Right ventricle myocardium superior (tissue), 1 donor: ENCODE measurements at places on chromosomes 1 and 21.

- DNase-seq: no peak
Measured at GRCh38 chr1:67635055-67635809, 49.8 kb upstream of the GADD45A start.

DNA sequence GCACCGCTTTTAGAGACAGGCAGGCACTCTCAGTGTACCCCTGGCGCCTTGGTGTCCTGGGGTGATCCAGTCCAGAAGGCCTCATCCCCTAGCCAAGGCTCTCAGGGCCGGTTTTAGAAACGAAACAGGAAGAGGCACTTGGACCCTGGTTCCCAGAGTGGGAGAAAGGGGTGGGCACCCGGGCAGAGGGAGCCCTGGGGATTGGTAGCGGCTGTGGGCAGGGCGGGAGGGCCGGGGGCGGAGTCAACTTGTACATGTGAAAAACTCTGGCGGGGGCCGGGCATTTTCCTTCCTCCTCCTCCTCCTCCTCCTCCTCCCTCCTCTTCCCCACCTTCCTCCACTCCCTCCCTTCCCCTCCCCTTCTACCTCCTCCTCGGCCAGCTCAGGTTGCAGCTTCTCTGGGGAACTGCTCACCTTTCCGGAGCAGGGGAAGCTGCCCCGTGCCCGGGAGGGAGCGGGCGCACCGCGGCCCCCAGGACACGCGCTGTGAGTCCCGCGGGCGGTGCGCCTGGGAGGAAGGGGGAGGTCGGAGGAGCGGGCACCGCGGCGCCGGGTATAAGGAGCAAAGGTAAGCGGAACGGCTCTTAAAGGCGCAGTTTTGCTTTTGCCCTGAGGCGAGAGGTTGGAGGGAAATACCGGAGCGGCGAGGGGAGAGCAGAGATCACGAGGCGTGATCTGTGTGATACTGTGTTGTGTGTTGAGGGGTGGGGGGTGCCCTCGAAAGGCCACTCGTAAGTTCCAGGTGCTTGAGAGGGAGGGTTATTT lies at the start of gene CDK18:
Gene CDK18, plus strand, starts transcription at position 359 of the 765 bp plus-strand sequence. CDS start 18,499 bp downstream, outside the sequence.
- peak; percentile 90 for DNase-seq

GRCh38 chr1:230307213-230307612 lies 118.9 kb downstream of the PGBD5 start:
- no peak for DNase-seq

GRCh38 chr1:214372092-214372491 lies 91.1 kb downstream of the SMYD2 start:
- no peak for DNase-seq

DNA sequence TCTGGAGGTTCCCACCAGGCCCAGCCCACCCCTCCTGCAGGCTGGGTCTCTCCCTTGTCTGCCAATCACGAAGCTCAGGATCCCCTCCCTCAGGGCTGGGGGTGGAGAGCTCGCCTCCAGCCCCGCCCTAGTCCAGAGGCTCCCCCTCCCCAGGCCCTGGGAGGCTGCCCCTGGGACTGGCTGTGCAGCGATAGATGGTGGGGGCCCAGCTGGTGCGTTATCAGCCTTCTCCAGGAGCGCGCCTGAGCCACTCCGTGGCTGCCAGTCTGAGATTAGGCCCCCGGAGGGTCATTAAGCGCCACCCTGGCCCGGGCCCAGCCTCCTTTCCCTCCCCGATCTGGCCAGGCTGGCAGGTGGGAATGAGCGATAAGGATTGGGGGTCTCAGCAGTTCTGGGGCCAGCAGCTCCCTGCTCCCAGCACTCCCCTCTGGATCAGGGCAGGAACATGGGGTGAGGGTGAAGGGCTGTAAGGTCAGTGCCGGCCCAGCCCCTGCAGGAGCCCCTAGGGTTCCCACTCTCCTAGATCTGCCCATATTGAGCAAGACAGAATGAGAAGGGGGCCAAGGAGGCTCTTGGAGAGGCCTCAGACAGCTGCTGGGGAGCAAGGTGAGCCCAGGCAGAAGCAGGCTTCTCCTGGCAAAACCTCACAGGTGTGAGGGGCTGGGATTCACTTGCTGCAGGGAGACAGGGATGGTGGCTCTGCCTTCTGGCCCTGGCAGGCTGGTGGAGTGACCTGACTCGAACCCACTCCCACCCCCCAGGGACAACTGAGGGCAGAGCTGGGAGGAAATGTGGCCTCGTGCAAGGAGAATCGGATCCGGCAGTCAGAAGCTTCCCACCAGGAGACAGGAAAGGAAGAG lies 8.5 kb downstream of the PDZK1IP1 start:
- no peak for DNase-seq

DNA sequence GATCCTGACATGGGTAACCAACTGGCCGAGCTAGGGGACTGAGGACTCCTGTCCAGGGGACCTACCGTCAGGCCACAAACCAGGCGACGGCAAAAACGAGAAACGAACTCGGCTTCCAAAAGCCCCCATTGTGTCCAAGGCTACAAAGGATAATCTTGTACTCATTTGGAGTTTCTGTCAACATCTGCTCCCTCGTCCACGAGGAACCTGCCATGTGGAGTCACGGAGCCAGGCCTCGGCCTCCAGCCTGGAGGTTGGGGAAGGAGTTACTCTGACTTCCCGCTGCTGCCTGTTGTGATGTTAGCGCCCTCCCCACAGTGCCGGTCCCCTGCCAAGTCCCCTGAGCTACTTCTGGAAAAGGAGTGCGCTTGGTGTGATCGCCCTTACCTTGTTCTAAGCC lies 7.3 kb downstream of the KRTAP10-1 start:
- no peak for DNase-seq

DNA sequence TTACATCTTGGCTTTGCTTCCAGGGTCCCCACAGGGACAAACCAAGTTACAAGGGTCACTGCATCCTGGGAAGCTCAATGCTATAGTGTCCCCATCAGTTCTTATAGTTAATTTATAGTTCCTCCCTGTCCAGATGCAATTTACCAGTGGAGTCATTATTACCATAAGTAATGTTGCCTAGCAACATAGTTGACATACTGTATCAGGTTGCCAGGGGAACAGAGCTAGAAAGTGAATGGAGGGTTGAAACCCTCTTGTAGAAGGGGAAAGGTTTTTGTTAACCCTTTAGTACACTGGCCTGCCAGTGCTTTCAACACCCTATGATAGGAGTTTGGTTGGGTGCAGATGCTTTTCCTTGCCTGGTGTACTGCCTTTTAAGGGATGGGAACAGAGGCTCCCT lies 34.3 kb upstream of the TTC4 start:
- no peak for DNase-seq

- no peak for DNase-seq
Measured at GRCh38 chr1:87760155-87760554, 431.5 kb downstream of the LMO4 start.

- no peak for DNase-seq
Measured at GRCh38 chr1:232952514-232953499, 2.4 kb downstream of the NTPCR start.

DNA sequence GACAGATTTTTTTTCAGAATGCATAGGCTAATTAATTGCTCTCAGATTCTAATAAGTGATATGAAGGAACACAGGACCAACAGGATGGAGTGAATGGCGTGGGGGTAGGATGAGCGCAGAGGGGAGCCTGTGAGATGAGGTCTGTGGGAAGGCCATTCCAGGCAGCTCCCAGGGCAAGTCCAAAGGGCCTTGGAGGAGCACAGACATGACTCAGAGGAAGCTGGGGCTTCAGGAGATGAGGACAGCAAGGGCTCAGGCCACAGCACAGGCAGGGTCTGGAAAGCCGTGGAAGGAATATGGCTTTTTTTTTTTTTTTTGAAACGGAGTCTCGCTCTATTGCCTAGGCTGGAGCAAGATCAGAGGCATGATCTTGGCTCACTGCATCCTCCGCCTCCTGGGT lies 35.1 kb downstream of the FMN2 start:
- DNase-seq: no peak

DNA sequence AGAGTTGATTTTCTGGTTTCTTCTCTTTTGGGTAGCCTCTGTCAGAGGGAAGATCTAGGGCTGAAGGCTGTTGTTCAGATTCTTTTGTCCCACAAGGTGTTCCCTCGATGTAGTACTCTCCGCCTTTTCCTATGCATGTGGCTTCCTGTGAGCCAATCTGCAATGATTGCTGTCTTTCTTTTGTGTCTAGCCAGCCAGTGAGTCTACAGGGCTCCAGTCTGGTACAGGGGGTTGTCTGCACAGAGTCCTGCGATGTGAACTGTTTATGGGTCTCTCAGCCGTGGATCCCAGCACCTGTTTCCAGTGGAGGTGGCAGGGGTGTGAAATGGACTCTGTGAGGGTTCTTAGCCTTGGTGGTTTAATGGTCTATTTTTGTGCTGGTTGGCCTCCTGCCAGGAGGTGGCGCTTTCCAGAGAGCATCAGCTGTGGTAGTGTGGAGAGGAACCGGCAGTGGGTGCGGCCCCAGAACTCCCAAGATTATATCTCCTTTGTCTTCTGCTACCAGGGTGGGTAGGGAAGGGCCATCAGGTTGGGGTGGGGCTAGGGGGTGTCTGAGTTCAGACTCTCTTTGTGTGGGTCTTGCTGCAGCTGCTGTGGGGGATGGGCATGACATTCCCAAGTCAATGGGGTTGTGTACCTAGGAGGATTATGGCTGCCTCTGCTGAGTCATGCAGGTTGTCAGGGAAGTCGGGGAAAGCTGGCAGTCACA lies 81.3 kb upstream of the C21orf91 start:
- DNase-seq: peak; percentile 57

DNA sequence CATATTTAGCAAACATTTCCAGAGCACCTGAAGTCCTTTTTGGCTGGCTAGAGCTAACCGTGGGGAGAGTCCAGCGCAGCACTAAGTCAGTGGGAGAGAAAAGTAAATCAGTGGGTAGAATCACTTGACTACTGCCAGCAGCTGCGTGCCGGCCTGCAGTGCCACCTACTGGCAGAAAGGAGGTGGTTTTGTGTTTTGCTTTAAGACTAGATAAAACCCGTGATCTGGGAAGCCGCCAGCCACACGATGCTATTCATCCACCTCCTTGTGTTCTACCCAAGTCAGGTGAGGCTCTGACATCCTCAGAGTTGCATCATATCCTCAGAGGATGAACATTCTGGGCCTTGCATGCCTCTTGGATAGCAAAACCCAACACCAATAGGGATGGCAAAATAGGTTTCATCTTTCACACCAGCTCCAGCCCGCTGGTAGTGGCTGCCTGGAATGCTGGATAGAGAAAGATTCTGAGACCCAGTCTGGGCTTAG lies 14.1 kb upstream of the HEYL start:
- DNase-seq: peak; percentile 87

GRCh38 chr1:227521782-227522181 lies 41.6 kb upstream of the ZNF678 start:
- DNase-seq: no peak

- no peak for DNase-seq
Measured at GRCh38 chr1:8939000-8939265, 6.7 kb upstream of the CA6 start.

- no peak for DNase-seq
Measured at GRCh38 chr1:198443365-198444233, 96.9 kb downstream of the ATP6V1G3 start.

GRCh38 chr1:184210031-184210430 lies 158.5 kb downstream of the TSEN15 start:
- no peak for DNase-seq

- DNase-seq: no peak
Measured at GRCh38 chr1:107480548-107481415, 339.9 kb downstream of the NTNG1 start.

GRCh38 chr1:166432655-166433054 lies 265.9 kb upstream of the FAM78B start:
- DNase-seq: no peak

- no peak for DNase-seq
Measured at GRCh38 chr1:31814631-31815306, 1.1 kb downstream of the SPOCD1 start.

GRCh38 chr1:38502758-38503157 lies 356.8 kb downstream of the RRAGC start:
- no peak for DNase-seq

GRCh38 chr21:44710294-44710665 lies 1.1 kb downstream of the TSPEAR start:
- DNase-seq: no peak

DNA sequence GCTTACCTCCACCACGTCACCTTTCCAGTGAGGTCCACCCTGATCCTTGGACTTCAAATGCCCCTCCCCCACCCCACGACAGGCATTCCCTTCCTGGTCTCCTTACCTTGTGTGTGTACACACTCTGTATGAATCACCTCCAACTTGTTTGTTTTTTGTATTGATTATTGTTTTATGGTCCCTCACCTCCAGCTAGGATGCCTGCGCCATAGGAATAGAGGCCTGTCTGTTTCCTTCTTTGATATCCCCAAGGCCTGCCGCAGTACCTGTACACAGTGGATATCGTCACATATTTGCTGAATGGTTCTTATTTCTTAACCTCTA lies 219.6 kb upstream of the POU3F1 start:
- DNase-seq: no peak

GRCh38 chr1:30881319-30882181 lies 27.0 kb downstream of the SDC3 start:
- DNase-seq: no peak

GRCh38 chr1:193185901-193186731 lies at the start of gene B3GALT2:
Gene B3GALT2 (minus strand): TSS chr1:193186613. CDS start chr1:193181562, 5,051 bp downstream.
- no peak for DNase-seq

GRCh38 chr1:115507901-115508300 lies 133.9 kb upstream of the VANGL1 start:
- no peak for DNase-seq

DNA sequence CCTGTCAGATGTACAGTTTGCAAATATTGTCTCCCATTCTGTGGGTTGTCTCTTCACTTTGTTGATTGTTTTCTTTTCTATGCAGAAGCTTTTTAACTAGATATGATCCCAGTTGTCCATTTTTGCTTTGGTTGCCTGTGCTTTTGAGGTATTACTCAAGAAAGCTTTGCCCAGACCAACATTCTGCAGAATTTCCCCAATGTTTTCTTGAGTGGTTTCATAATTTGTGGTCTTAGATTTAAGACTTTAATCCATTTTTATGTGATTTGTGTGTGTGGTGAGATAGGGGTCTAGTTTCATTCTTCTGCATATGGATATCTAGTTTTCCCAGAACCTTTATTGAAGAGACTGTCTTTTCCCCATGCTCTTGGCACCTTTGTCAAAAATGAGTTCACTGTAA lies 116.9 kb downstream of the DUSP10 start:
- DNase-seq: no peak

DNA sequence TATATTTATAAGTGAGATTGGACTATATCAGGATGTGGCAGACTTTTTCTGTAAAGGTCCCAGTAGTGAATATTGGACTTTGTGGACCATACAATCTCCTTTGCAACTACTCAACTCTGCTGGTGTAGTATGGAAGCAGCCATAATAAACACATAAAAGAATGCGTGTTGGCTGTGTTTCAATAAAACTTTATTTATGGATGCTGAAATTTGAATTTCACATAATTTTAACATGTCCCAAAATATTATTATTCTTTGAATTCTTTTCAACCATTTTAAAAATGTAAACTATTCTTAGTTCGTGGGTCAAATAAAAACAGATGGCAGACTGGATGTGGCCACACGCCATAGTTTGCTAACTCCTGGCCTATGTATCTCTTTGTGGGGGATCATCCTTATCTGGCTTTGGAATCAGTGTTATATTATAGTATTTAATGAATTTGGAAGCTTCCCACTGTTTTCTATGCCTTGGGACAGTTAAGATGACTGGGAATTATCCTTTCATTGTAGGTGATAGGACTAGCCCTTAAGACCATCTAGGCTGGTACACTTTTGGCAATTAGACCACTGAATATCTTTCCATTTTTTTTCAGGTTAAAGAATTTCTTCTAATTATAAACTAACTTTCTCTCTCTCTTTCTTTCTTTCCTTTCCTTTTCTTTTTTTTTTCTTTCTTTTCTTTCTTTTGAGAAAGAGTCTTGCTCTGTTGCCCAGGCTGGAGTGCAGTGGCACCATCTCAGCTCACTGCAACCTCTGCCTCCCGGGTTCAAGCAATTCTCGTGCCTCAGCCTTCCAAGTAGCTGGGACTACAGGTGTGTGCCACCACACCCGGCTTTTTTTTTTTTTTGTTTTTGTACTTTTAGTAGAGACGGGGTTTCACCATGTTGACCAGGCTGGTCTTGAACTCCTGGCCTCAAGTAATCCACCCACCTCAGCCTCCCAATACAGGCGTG lies 14.9 kb upstream of the SLAMF6 start:
- DNase-seq: no peak
